ENCODE measurements at places on chromosomes 5 and 9.

GRCh38 chr5:178199581-178200434 lies 4.5 kb upstream of the HNRNPAB start:
- no peak for DNase-seq

- no peak for DNase-seq
These were observed 5.8 kb downstream of the TYRP1 start for GRCh38 chr9:12698986-12699385.

DNA sequence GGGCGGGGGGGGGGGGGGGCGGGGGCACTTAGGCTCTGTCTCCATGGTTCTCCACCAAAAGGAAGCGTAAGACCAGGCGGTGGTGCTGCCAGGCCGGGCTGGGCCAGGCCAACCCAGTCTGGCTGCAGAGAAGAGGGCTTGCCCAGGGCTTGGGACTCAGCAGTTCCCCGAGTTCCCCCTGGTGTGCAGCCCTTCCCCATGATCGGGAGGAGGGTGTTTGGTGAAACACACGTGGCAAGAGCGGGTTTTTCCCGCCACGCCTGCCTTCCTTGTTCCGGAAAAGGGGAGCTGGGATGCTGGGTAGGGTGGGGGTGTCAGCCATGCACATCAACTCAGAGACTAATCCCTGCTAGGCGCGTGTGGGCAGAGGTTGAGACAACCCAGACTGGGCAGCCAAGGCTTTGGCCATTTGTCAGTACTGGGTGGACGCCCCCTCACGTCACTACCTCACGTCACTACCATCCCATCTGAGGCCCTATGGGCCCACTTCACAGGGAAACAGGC lies 32.9 kb downstream of the PRRX2 start:
- DNase-seq = no peak

DNA sequence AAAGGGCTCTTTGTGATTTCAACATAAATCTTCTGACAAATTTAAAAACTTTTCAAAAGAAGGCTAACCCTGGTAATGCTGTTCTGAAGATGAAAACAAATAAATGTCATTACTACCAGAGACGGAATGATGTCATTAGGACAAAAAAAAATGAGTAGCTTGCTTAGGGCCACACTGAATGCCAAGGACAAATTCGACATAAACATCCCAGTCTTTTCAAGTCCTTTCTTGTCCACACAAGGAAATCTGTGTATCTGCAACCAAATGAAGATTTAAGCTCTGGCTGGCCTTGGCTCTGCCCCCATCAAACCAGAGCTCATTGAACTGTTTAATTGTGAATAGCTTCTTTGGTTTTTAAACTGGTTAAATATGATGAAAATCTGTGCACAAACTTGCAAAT lies 592.7 kb downstream of the TLE1 start:
- DNase-seq = no peak

- no peak for DNase-seq
These were observed 27.3 kb downstream of the RXRA start for GRCh38 chr9:134353539-134353938.

DNA sequence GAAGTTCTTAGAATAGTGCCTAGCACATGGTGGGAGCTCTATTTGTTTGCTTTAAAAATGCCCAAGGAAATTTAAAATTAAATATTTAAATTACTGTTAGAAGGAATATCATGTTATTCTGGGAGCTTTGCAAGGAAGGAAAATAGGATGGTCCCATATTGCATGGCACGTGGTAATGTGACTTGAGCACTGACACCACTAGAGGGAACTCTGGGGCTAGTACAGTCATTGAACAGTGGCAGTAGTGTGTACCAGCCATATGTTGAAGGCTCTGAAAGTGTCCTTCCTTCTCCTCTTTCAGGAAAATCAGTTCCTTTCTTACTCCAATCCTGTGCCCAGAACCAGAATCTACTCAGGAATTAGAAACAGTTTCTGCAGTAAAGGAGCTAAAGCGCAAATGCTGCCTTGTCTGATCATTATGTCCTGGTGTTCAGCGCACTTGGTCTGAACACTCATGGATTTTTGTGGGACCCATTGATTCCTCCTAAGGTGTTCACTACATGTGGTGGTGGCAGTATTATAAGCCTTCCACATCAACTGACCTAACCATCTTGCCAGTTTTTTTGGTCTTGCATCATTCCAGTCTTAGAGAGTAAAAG lies 54.1 kb downstream of the GDA start:
- DNase-seq = no peak

- no peak for DNase-seq
These were observed 62.5 kb downstream of the MVB12B start for GRCh38 chr9:126388964-126389708.

DNA sequence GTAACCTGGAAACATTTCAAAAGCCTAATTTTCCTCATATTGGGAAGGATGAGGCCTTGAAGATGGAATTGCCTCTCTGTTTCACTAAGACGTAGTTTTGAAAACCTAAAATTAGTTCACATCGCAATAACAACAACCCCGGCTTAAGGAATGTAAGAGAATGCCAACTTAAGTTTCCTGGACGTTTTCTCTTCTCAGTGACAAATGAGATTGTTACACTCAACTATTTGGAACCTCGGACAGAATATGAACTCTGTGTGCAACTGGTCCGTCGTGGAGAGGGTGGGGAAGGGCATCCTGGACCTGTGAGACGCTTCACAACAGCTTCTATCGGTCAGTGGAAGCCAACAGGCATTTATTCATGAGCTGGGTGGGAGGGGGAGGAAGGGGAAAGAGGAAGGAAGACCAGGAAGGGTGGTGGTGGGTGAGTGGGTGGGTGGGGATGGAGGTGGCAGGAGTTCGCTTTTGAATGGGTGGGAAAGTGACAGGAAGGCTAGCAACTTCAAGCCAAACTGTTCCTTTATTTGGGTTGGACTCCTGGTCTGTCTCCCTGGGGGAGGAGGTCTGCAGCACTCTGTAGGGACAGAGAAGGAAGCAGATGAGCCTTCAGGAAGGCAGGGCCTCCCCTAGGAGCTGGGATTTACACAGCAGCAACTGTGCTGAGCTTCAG lies 83.4 kb downstream of the TEK start:
- no peak for DNase-seq

- no peak for DNase-seq
These were observed 87.5 kb upstream of the SSBP2 start for GRCh38 chr5:81838307-81838906.

- DNase-seq = no peak
These were observed 87.2 kb downstream of the PGM5 start for GRCh38 chr9:68443624-68444023.

GRCh38 chr9:130523921-130524320 lies 55.5 kb upstream of the FUBP3 start:
- no peak for DNase-seq

GRCh38 chr5:171571663-171572062 lies 152.2 kb downstream of the FGF18 start:
- no peak for DNase-seq

- no peak for DNase-seq
These were observed 2.4 kb downstream of the ZNF483 start for GRCh38 chr9:111527347-111527746.

DNA sequence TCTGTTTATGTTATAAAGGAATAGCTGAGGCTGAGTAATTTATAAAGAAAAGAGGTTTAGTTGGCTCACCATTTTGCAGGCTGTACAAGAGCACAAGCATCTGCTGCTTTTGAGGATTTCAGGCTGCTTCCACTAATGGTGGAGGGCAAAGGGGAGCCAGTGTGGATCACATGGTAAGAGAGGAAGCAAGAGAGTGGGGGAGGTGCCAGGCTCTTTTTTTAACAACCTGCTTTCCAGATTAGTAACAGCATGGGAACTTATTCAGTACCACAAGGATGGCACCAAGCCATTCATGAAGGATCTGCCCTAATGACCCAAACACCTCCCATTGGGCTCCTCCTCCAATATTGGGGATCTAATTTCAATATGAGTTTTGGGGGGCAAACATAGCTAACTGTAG lies 40.4 kb downstream of the CCL28 start:
- no peak for DNase-seq

DNA sequence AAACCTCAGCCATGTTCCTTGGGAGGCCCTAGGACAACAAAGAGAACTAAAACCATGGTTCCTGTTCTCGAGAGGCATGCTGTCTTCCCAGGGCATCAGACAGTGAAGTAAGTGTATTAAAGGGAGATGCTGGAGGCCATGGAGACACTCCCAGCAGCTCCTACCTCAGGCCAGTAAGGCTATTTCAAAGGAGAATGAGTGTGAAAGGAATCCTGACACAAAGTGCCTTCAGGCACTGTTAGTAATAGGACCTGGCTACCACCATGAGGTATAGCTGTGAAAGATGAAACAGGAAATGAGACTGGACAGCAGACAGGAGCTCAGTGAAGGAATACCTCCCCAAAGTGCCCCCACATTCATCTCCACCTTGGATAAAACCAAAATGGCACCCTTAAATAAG lies 71.0 kb downstream of the FANCC start:
- DNase-seq = no peak

- no peak for DNase-seq
These were observed 68.5 kb upstream of the SLC25A51 start for GRCh38 chr9:37972351-37972848.

GRCh38 chr5:6786786-6787495 lies 73.7 kb downstream of the TENT4A start:
- no peak for DNase-seq
